ENCODE measurements at places on chromosomes 3 and 15.

GRCh38 chr15:69812861-69813261 is 284.9 kb downstream of the TLE3 start:
- DNase-seq, result no peak

GRCh38 chr3:101495552-101495951 is 17.5 kb downstream of the SENP7 start:
- DNase-seq, result no peak

- DNase-seq, result no peak
Observed at GRCh38 chr3:21487520-21487919, 263.5 kb downstream of the ZNF385D start.

DNA sequence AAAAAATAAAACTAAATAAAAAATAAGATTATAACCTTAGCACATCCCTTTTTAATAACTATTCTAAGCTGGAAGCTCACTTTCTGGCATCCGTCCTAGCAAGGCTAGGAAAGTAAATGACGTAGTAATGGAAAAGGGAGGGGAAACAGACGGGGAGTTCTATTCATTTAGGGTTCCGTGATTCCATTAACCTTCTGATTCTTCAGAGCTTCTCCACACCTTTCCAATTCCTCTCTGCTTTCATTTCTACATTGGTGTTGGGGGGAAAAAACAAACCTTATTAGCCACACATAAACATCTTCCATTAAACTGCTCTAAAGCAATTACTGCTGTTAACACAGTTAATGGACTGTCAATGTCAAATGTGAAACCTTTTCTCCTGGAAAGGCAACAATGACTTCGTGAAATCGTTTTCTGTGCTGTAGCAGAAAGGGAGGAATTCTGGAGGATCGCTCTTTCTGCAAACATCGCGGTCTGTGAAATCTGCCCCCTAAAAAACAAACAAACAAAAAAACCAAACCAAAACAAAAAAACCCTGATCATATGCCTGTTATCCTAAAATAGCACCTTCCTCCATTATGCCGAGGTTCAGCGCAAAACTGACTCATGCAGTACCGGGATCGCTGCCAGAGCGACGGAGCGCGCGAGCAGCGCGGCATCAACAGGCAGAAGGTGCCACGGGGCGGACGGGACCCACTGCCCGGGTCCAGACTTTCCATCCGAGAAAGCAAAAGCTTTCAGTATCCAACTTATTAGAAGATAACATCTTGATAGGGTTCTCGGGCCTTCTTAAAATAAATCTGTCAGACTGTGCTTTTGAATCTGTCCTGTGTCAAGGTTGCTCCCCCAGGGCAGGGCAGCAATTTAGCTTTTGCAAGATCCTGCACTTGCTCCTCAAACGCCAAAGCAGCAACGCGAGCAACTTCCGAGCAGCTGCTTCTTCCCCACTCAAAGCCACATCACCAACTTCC is 156.2 kb downstream of the FGF12 start:
- no peak for DNase-seq

DNA sequence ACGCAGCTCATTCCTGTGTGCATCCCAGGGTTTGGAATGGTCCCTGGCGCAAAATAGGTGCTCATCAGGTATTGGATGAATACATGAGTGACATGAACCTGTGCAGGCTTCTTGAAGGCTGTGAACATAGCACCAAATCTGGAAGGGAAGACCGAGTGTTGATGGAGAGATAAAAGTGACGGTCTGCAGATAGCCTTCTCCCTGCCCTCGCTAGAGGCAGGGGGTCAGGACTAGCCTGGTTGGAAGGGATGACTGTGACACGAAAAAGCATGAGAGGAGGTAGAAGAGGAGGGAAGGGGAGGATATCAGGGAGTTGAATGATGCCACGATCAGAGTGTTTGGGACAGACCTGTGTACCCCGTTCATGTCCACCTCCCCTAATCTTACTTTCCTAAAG is 267.1 kb downstream of the XXYLT1 start:
- DNase-seq, result no peak

DNA sequence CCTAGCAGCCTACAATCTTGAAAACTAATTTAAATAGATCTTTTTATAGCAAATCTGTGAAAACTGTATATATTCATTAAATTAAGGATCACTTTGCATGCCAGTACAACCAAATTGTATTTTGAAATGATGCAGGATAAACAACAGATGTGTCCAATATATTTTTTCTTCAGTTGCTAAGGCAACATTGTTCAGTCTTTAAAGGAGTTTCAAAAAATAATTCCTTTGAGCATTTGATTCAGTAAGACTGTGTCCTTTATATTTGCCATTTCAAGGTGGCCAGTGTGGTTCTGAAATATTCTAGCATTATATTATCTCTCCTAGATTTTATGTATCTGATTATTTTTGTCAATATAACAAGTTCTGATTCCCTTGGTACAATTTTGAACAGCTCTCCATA is 254.7 kb downstream of the PLOD2 start:
- DNase-seq, result no peak
